Activated CD8-positive, alpha-beta memory T cell treated with anti-CD3 and anti-CD28 coated beads, Interleukin-2, amount 50 U/mL, for 4 hours (primary cell): ENCODE measurements at places on chromosomes 1 and 21.

DNA sequence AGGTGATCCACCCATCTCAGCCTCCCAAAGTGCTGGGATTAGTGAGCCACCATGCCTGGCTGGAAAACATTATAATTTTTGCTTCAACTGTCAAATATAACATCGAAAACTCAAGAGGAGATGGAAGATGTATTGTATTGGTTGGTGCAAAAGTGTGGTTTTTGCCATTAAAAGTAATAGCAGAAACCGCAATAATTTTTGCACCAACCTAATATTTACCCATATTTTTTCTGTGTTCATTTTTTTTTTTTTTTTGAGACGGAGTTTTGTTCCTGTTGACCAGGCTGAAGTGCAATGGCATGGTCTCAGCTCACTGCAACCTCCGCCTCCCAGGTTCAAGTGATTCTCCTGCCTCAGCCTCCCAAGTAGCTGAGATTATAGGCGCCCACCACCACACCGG is 27.1 kb upstream of the SHE start:
- DNase-seq: no peak

DNA sequence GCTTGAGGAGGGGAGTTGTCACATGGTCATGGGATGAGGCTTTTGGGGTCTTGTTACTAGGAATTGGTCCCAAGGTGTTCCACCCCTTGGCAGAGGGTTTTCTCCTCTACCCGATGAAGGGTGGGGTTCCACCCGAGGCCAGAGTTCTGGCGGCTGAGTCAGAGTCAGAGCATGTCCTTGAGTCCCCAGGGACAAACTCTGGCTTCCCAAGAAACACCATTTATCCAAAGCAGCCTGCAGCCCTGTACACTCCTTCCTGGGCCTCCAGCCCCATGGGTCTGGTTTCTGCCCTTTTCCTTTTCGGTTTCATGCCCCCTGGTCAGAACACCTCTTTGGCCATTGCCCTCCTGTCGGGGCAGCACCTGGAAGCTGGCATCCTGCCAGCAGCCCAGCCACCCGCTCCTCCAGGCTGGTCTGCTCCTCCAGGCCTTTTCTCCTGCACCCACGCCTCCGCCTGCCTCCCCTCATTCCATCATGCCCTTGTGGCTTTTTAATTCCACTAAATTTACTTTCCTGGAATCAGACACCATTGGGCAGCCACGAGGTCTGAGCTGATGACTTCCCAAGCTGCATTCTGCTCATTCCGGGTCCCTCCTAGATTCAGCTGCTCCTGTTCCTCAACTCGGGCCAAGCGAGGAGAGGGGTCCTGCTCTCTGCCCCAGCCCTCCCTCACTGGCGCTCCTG is 301.7 kb upstream of the VAMP3 start:
- DNase-seq: no peak

GRCh38 chr1:217660353-217661062 is 29.4 kb downstream of the SPATA17 start:
- no peak for DNase-seq

GRCh38 chr1:68808351-68808750 is 311.5 kb upstream of the DEPDC1 start:
- DNase-seq: no peak

- no peak for DNase-seq
These were observed 16.9 kb downstream of the ATG4C start for GRCh38 chr1:62800825-62801306.

GRCh38 chr1:67636146-67636545 is 48.9 kb upstream of the GADD45A start:
- no peak for DNase-seq
